ENCODE measurements at places on chromosomes 6 and 20.

DNA sequence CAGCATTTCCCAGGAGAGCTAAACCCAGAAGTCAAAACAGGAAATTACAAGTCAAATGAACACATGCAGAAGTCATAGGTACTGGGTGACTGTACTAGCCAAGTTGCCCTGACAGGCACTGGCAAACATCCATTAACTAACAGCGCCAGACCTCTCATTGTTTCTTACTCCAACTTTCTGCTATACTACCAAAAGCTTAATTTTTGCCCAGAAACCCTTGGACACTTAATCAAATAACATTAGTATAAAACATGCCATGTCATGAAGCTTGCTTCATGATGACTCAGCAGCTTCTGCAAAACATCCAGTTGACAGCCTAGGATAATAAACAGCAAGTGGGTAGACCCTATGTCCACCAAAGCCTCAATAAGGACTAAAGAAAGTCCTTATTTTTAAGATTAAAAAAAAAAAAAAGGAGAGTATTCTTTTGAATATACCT, 3.5 kb downstream of the NUP153 start:
- DNase-seq, result no peak

DNA sequence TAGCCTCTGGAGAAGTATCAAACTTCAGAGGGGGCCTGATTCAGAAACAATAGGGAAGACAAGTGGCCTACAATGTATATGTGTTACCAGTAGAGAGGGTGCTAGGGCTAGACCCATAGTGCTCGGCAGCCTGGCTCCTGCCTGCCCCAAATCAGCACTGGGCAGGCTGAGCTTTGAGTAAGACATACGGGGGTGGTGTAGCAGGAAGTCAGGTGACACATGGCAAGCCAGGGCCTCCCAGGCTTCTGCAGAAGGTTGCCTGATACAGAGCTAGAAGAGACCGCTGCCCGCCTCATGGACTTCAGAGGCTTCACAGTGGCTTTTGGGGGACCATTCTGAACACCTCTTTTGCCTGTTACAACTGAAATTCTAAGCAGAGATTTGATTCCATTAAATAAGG, 43.4 kb downstream of the RALY start:
- peak; percentile 19 for DNase-seq

- no peak for DNase-seq
Observed at GRCh38 chr20:63518351-63518861, 2.2 kb upstream of the PPDPF start.

- no peak for DNase-seq
Observed at GRCh38 chr6:24614043-24614420, 32.0 kb downstream of the KIAA0319 start.

DNA sequence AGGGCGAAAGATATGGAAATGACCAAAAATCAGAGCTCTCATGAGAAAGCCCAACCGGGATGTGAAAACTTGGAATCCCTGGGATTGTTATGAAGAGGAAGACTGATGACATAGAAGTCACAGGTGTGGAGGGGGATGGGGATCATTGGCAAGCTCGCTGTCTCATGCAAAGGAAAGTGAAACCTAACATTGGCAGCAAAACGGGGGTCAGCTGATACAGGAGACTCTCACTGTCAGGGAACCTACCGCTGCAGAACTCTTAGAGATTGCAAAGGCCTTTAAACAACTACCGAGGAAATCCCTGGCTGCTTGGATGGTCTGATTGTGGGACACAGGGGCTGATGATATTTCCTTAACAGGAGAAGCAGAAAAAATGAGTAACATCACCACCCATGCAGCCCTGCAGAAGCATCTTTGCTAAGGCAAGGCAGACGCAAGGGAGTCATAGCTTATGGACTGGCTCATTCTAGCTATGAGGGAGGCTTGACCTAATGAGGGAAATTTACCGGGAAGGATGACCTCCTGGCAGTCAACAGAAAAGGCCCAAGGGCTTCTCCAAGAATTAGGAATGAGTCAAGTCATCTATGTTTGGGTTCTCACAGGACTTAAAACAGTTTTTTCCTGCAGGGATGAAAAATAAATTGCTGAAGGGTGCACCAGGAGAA, 7.0 kb downstream of the MUC21 start:
- no peak for DNase-seq

DNA sequence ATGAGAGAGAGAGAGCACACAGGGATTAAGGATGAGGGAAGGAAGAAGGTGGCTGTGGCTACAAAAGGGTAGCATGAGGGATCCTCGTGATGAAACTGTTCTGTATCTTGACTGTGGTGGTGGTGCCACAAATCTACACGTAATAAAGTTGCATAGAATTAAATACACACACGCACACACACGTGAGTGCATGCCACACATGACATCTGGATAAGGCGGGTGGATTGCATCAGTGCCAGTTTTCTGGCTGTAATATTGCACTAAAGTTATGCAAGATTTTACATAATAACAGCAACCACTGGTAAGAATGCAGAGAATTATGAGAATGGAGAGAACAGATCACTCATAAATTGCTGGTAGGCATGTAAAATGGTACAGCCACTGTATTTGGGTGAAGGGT, 16.9 kb upstream of the STK35 start:
- DNase-seq, result no peak

DNA sequence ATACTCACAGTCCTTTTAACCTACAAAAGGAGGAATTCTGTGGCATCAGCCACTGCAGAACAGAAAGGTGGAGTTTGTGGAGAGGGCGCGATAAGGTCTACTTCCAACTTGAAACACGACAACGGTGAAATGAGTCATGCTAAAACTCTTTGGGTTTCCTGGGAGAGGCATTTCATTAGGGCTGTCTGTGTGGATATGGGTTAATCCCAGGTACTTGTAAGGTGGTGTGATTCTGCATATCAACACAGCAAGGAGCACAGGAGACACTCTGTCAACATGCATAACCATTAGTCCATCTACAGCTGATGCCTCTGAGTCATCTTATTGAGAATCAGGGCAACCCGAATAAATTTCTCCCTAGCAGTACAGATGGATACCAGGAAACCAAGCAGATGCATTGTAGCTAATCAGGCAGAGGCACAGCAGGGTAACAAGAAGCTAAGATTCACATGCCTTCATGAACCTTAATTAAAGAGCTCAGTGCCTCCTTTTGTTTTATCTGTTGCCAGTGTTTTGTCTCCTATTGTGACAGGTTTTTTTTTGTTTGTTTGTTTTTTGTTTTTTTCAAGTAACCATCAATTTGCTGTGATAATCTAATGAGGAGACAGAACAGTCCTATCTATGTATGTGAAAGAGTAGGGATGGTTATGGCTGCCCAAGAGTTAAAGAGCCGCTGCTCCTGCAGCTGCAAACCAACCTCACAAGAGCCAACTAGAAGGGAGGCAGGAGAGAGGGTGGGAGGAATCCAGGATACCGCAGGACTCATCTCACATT, 315.8 kb upstream of the SOX4 start:
- DNase-seq, result no peak

GRCh38 chr6:1763404-1763803, 153.7 kb downstream of the FOXC1 start:
- DNase-seq, result no peak

DNA sequence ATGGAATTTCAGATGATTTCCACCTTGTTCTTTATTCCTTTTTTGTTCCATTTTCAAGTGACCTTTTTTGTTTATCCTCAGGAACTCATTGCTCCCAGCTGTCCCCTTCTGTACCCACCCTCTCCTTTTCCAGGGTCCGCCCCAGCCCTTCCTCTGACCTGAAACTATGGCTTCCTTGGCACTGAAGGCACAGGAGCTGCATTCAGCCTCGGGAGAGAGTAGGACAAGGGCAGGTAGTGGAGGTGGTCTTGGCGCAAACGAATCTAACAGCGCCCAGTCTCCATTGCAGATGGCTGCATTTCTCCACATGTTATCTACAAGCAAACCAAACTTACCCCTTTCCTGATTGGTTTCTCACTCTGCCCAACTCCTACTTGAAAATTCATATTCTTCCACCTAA, 8.8 kb upstream of the ULBP2 start:
- DNase-seq, result no peak

DNA sequence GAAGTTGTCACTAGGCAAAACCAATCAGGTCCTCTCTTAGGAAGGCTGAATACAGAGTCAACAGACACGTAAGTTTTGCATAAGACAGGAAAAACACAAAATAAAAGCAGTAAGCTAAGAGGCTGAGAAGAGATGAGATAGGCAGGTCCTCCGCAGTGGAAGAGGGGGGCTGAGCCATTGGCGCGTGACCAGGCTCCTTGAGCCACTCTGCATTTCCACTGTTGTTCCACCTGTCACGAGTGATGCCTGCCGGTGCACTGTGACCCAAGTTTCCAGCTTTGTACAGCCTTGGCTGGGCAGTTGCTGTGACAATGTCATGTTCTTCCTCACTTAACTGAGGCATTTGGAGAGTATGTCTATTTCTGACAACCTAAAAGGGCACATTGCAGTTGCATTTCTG, 58.6 kb downstream of the NUDT3 start:
- DNase-seq, result no peak

DNA sequence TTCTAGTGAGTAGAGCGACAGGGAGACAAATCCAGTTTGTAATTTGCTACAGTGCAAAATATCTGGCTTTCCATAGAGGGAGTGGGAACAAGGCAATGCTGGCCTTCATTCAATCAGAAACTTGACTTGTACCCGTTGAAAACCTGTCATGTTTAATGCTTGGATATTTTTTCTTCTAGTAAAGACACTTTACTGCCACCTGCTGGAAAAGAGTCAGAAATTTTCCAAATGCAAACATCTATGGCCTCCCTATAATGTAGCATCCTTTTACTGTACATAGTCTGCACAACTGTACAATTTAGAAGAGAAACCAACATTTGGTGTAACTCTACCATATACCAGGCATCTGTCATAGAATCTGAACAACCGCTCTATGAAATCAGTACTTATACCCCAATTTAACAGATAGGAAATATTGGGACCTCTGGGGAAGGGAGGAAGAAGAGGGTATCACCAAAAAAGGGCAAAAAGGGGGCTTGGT, 16.7 kb upstream of the TBC1D20 start:
- DNase-seq, result peak; percentile 60

DNA sequence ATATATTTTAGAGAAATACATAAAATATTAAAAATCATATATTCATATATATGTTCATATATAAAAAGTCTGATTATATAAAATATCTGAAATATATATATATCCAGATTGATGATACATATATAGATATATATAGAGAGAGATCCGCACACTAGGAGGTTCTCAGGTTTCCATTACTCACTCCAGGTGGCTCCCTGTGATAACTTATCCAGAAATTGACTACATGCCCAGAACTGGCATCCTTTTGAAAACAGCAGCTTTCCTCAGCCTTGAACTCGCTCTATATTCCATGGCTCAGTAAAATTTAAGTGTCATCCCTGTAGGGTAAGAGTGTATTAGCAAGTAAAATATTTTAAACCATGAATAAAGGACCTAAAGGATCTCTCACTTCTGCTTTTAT, 206.8 kb downstream of the TINAG start:
- no peak for DNase-seq

DNA sequence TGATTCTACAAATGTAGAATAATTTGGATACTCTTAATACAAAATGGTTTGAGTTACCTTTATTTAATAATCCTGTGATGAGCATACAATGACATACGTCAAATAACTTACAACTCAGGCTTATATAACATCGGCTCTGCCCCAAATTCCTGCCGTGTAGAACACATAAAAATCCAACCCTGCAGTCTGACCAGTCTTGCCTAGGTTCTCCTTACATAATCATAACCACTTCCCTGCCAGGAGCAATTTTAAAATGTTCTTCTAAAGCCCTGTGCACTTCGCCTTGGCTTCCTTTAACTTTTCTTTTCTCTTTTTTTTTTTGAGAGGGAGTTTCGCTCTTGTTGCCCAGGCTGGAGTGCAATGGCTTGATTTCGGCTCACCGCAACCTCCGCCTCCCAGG, 16.2 kb upstream of the IER3 start:
- DNase-seq, result no peak

- DNase-seq, result no peak
Observed at GRCh38 chr20:5181492-5181891, 54.7 kb downstream of the CDS2 start.

DNA sequence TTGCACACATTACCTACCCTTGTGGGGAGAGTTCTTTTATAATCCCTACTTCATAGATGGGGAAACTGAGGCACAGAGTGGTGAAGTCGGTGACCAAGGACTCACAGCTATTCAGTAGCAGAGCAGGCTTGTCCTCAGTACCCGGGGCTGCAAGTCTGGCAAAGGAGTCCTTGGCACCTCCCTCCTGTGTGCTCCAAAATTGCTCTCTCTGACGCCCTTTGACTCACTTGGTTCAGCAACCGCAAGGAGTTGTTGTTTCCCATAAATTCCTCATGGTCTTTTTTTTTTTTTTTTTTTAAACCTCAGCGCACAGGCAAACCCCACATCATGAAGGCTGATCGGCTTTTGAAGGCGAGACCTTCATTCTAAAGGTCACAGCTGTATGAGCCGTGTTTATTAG, 143.2 kb downstream of the CEBPB start:
- DNase-seq, result no peak
